ENCODE measurements at places on chromosomes 2 and 18. TPM values are rescaled to one million over a fixed set of nuclear protein-coding genes. Genes with fewer than 3 reads are reported as not detected.

Gene COPS8
- total RNA-seq: 90.7 TPM

Gene DHX57
- total RNA-seq: 8.9 TPM

GRCh38 chr2:23237147-23237546 lies 147.8 kb upstream of the KLHL29 start:
- DNase-seq: no peak

- no peak for DNase-seq
These were observed 54.5 kb downstream of the CFAP221 start for GRCh38 chr2:119598596-119599263.

DNA sequence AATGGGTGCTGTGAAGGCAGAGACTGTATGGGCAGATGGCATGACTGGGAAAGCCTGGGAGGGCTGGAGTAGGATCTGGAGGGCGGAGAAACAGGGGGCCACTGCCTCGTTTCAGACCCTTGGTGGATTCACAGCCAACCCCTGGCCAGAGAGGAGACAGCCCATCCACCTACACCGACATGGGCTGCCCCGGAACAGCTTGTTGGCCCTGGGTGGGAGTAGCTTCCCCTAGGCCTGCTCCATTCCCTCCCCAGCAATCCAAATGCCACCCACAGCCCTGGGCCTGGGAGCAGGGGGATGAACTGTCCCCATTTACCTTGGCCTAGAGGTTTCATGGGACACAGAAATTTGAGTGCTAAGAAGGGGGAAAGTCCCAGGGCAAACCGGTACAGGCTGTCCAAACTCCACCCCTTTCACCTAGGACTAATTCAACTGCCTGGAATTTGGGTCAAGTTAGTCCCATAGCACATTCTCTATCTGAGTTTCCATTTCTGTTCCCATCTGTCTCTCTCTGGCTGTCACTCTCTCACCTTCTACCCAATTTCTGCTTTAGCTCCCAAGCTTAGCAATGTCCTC lies 37.0 kb downstream of the LBH start:
- no peak for DNase-seq

DNA sequence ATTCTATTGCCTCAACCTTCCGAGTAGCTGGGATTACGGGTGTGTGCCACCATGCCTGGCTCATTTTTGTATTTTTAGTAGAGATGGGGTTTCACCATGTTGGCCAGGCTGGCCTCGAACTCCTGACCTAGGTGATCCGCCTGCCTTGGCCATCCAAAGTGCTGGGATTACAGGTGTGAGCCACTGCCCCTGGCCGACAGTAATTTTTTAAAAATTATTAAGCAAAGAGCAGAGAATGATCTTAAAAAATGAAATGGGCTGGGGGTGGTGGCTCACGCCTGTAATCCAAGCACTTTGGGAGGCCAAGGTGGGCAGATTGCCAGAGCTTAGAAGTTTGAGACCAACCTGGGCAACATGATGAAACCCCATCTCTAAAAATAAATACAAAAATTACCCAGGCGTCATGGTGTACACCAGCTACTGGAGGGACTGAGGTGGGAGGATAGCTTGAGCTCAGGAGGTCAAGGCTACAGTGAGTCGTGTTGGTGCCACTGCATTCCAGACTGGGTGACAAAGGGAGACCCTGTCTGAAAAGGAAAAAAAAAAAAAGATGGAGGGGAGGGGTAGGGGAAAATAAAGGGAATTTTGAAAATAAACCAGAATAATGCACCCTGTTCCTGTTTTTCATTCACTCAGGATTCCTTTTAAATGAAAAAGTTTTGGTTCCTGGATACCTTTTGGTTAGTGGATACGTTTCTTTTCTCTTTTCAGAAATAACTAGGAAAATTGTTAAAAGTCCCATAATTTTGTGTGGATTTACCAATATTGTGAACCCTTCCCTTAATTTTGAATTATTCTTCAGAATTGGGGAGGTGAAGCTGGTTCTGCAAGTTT lies 33.9 kb downstream of the MAP4K4 start:
- no peak for DNase-seq

GRCh38 chr2:66036948-66037347 lies 398.0 kb upstream of the MEIS1 start:
- no peak for DNase-seq

Measured in left ventricle myocardium superior (tissue), 1 donor.